ENCODE measurements at places on chromosomes 6 and 20.

- DNase-seq = no peak
Measured at GRCh38 chr20:13205425-13205824, 15.6 kb upstream of the ISM1 start.

- no peak for DNase-seq
Measured at GRCh38 chr6:151782560-151782959, 24.9 kb upstream of the ESR1 start.

DNA sequence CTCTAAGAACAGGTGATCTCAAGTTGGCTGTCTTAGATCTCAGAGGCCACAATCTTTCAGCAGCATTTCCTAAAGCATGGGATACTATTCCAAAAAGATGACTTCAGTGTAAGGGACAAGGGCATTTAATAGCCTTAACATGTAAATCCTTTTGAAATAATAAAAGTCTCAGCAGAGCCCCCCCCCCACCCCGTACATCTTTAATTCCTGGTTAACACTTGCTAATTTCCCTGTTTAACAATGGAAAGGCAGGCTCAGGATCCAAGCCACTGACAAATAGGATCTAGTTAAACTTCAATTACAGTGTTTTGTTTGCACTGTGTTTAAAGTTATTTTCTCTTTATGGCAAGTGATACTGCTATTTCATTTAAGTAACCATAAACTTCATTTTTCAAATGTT lies 12.0 kb downstream of the TASP1 start:
- DNase-seq = no peak

GRCh38 chr20:59164686-59165391 lies 1.2 kb downstream of the ZNF831 start:
- DNase-seq = no peak

DNA sequence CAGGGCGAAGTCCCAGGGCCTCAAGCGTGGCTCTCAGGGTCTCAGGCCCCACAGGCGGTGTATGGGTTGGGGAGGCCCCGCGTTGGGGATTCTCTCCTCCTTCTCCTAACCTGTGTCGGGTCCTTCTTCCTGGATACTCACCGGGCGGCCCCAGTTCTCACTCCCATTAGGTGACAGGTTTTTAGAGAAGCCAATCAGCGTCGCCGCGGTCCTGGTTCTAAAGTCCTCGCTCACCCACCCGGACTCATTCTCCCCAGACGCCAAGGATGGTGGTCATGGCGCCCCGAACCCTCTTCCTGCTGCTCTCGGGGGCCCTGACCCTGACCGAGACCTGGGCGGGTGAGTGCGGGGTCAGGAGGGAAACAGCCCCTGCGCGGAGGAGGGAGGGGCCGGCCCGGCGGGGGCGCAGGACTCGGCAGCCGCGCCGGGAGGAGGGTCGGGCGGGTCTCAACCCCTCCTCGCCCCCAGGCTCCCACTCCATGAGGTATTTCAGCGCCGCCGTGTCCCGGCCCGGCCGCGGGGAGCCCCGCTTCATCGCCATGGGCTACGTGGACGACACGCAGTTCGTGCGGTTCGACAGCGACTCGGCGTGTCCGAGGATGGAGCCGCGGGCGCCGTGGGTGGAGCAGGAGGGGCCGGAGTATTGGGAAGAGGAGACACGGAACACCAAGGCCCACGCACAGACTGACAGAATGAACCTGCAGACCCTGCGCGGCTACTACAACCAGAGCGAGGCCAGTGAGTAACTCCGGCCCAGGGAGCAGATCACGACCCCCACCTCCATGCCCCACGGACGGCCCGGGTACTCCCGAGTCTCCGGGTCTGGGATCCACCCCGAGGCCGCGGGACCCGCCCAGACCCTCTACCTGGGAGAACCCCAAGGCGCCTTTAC lies at the start of gene HLA-G:
Gene HLA-G, plus strand, starts transcription at position 247 of the 892 bp plus-strand sequence. Its CDS starts 20 bp downstream, at position 267.
- no peak for DNase-seq

- no peak for DNase-seq
Measured at GRCh38 chr6:117272032-117272866, 6.9 kb downstream of the VGLL2 start.

- DNase-seq = no peak
Measured at GRCh38 chr6:3695065-3695817, 56.3 kb downstream of the PXDC1 start.

GRCh38 chr6:12613811-12614210 lies 102.8 kb upstream of the PHACTR1 start:
- no peak for DNase-seq

GRCh38 chr20:41023549-41023948 lies 5.1 kb upstream of the TOP1 start:
- DNase-seq = no peak

DNA sequence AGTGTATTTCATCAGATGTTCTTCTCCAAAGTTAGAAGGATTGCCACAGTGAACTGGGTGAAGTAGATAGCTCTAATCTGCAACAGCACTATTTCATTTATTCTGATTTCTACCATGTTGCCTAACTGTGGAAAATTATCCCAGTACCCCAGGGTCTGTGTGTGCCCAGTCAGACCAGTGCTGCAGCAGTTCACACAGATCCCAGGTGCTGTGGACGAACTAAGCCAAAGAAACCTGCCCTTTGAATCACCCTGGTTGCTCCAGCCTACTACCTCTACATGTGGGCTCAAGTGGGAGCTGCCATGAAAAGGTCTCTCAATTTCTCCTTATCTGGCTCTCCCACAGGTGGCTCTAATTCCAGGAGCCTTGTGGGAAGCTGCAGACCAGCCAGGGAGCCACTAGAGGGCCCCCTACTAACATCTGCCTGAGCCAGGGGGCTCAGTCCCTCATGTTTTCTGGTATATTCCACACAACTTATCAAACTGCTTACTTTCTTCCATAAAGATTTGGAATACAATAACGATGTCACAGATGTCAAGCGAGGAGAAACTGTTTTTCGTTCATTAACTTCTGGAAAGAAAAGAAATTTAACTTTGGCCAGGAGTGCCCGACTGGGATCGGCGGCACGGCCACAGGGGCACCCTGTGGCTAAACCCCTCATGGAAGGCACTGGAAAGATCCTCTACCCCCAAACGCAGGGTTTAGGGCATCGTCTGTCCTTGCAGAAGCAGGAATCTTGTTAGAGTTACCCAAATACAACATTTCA lies 31.6 kb upstream of the LY86 start:
- DNase-seq = no peak

DNA sequence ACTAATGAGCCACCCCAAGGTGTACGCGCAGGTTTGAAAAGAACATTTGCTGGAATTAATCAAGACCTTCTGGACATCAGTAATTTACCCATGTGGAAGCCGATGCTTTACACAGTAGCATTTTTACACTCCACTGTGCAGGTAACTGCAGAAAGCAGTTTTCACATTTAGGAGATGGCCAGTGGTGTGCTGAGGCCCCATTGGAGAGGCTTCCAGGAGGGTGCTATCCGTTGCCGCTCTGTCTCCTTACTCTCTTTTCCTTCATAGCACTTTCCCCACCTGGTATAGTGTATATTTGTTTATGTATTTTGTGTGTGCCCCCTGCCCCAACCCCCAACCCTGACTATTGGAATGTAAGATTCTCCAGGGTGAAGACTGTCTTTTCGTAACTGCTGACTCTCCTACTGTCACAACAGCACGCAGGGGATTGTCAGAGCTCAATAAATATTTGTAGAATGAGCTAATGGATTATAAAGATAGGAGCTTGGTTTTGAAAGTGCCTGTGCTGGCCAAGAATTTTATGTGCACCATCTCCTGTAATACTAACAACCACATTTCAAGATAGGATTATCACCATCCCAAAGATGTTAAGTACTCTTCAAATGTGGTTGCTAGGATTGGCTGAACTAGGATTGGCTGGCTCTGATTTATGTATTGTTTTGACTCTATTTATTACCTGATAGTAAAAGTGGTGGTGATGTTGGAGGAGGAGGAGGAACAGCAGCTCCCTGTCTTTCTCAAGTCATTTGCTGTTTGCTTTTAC lies 74.0 kb upstream of the GLP1R start:
- DNase-seq = no peak

- DNase-seq = no peak
Measured at GRCh38 chr6:144346719-144347447, 61.7 kb downstream of the UTRN start.

DNA sequence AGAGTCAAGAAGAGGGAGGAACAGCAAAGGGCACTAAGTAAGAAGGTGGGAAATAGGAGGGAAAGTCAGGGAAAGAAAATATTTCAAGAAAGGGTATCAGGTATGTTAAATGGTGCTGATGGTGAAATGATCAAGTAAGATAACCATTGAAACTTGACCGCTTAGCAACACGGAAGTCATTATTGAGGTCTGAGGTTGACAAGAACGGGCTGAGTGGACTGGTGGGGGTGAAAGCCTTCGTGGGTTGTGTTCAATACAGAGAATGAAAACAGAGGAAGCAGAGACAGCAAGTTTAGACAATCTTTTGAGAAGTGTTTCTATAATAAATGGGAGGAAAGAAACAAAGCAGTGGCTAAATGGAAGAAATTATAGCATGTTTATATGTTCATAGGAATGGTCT lies 72.0 kb downstream of the LIN28B start:
- DNase-seq = no peak

- no peak for DNase-seq
Measured at GRCh38 chr6:21193790-21194475, 399.6 kb upstream of the SOX4 start.
